ENCODE measurements at places on chromosomes 2 and 18.

- no peak for DNase-seq
Measured at GRCh38 chr2:220053919-220054318, 426.5 kb downstream of the SLC4A3 start.

- no peak for DNase-seq
Measured at GRCh38 chr2:40213619-40214018, 238.3 kb downstream of the SLC8A1 start.

- DNase-seq, result no peak
Measured at GRCh38 chr2:15042801-15043217, 410.3 kb downstream of the LRATD1 start.

GRCh38 chr2:239429473-239430350, 28.9 kb upstream of the HDAC4 start:
- no peak for DNase-seq

DNA sequence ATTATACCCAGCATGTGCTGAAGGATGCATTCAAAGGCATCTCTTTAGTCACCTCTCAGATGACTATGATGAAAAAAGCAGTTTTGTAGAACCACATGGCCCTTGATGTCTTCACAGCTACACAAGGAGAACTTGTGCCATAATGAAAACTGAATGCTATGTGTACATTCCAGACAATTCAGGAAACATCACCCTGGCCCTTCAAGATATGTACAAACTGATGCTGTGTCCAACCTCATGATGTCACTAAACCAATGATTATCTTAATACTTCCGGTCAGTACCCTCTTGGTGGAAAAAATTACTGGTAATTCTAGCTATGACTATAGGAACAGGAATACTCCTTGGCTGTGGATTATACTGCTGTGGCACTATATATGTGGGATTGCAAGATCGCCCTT, 20.0 kb downstream of the DUSP11 start:
- DNase-seq, result no peak

- no peak for DNase-seq
Measured at GRCh38 chr2:142535311-142535710, 342.2 kb upstream of the KYNU start.

DNA sequence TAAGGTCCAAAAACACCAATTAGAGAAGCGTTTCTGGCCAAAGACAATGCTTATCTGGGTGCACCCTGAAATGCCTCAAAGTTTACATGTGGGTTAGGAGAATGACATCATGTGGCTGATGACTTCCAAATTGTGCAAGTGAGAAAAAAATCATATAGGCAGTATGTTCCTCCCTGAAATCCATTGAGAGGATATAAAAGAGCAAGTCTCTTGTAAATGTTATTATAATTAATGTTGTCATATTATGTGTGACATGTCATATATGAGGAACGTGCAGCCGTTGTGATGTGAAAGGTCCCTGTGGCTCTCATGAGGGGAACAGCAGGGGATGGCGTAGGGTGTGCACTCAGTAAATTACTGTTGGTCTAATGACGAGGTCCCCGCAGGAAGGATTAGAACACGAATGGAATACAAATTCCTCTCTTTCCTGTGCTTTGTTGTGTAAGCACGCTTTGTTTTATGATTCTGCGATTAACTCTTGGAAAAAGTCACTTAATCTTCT, 290.8 kb downstream of the PRKCE start:
- no peak for DNase-seq

DNA sequence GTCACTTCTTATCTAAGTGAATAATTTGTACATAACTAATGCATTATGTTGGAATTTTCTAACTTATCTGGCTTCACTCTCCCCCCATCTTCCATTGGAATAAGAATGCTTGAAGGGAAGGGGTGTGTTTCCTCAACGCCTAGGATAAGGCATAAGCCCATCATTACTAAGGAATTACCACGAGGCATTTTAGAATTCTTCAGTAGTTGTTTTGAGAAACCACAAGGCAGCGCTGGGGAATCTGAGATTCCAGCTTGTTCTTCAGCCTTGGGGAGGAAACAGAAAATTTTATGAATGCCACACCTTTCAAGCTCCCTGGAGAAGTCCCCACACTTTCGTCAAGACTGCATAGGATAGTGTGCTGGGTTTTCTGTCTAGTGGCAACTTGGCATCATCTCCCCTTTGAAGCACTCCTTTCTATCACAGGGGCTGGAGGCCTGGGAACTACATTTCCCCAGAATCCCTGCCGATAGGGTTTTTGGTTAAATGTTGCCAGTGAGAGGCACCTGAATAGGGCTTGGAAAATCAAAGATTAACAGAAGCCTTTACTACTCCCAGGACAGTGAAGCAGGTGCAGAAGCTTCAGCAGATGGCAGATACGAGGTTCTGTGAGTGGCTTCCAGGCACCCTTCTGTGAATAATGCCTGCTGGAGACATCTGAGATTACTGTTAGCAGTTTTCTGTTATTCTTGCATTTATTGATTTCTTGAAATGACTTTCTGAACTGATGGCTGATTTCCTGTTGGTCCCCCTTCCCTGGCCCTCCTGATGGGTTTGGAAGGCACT, 192.7 kb upstream of the REV1 start:
- no peak for DNase-seq

All from neural crest cell (in vitro differentiated cells).